ENCODE measurements at places on chromosomes 11 and 22.

DNA sequence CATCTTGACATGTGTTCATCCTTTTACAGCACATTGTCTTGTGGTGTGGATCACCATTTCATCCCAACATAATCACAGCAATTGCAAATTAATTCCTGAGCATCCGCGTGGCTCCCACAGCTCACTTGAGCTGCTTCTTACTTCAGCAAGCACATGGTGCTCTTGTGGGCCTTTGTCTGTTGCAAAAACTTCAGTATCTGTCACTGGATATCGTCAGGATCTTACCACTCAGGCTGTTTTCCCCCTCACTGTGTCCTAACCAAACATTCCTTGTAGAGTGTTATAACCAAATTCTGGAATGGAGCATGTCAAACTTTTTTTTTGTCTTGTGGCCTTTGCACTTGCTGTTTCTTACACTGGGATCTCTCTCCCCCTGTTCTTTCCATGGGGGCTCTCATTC lies 683.1 kb upstream of the ARHGAP42 start:
- no peak for DNase-seq

- DNase-seq = no peak
Measured at GRCh38 chr11:11046781-11047180, 188.9 kb upstream of the ZBED5 start.

GRCh38 chr22:45504373-45505341 lies 2.0 kb downstream of the FBLN1 start:
- no peak for DNase-seq

- no peak for DNase-seq
Measured at GRCh38 chr22:27270818-27271510, 530.6 kb downstream of the MN1 start.

DNA sequence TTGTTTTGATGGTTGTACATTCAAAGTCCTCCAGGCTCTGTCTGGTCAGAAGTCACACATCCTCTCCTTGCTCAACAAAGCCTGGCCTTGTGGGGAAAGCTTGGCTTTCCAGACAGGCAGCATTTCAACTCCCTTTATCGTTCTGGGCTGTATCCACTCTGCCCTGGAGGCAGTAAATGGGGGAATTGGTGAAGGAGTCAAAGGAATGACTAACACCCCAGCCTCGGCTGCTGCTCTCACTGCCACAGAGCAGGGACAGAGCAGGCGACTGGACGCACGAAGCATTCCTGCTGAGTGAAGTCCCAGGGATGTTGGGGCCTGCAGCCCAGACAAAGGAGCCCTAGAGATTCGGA lies 52.8 kb downstream of the WNT11 start:
- DNase-seq = no peak

DNA sequence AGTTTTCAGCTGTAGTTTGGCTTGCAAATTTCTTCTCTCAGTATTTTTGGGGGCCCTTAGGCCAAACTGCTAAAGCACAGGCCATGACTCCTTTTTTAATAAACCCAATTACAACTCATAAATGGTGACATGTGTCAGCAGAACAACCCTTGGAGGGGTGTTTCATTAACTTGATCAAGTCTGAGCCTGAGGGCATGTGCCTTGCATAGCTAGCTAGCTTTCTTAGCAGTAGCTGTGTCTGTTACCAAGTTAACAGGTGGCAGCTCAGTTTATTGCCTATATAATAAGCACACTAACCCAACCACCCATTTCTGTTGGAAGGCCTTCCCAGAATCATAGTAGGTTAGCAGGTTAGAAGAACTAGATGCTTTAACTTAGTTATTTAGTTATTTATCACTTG lies 950.3 kb upstream of the CCDC90B start:
- no peak for DNase-seq

DNA sequence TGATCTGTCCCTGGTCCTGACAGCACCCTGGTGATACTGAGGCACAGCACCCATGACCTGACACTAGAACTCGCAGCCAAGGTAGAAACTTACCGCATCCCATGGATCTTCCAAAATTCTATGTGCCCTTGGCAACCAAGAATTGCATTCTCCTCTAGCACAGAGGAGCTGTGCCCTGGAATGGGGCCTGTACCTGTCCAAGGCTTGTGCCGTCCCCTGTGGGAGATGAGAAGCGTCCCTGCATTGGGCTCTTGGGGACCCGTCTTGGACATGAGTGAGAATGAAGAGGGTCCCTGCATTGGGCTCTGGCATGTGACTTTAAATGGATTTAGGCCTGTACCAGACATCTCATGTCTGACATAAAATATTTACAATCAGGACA lies 67.1 kb downstream of the GGTLC2 start:
- DNase-seq = no peak

DNA sequence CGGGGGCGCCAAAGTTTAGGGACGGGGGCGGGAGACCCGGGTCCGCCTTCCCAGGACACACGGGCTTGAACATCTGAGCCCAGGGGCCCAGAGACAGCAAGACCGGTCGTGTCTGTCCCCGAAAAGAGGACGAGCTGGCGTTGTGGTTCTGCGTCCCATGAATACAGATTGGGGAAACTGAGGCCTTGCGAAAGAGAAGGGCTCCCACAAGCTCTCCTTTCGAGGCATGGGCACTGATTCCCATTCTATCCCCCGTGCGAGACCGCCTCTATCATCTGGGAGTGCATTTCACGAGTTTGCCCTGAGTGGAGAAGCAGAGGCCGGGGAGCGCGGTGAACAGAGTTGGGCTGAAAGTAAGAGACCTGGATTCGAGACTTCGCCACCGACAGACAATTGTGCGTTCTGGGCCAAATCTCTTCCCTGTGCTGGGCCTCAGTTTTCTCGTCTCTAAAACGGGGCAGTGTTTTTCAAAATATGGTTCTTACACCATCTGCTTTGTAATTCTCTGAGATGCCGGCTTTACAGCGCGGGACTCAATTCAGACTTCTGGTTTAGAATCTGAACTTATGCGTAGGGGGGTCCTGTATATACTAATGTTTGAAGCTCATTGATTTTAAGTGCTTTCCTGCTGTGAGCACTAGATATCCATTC lies 471 bp downstream of the RNF185 start:
- DNase-seq = no peak

GRCh38 chr22:26547426-26547825 lies 35.2 kb upstream of the TFIP11 start:
- no peak for DNase-seq

DNA sequence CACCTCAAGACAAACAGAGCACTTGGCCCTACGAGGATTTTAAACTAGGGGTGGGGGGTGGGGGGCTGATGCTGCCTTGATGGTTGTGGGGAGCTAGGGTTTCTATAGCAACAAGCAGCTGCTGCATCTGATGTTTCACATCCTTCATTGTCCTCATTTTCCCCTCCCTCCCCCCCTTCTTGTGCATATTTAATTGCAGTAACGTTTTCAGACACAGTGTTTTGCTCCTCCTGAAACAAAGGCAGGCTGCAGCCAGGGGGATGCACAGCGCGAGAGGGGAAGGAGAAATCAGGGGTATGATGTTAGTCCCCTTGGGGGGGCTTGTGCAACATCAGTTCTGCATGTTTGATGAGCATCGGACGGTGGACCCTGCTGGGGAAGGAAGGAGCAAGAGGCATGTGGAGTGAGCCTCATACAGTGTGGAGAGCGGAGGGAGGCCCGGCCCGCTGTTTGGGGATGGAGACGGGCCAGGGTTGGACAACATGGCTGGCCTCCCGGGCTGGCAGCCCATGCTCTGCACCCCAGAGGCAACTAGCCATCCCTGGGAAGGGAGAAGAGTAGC lies 208.3 kb downstream of the CEP164 start:
- DNase-seq = peak; percentile 33

DNA sequence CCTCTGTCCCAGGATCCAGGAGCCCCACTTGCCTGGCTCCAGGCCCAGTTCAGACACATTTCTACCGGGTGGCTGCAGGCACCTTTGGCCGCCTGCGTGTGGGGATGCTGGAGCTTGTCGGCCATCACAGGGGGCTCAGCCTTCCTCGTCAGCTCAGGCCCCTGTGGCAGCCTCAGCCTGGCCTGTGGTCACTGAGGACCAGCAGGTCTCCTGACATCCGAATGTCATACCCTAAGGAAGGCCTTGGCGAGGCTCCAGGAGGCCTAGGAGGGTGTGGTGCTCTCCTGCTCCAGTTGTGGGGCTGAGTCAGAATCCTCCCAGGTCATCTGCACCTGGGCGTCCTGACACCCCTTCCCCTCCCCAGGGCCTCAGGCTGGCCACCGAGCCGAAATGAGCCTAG lies 14.9 kb upstream of the SOX10 start:
- no peak for DNase-seq

DNA sequence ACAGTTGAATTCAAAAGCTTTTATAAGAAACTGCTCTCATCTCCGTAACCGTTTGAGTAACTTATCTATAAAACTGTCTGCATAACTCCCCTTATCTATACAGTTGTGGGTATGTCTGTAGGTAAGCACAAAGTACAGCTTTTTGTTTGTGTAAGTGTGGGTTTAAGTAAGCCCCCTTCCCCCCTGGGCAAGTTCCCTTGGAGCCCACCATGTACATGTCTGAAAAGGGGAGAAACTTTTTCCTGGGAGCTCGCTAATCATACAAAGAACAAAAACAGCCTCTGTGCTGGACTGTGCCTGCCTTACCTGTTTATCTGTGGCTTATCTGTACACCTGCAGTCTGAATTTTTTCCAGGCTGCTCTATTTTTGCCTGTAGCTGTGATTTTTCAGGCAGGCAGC lies 36.3 kb upstream of the TMEM45B start:
- no peak for DNase-seq

DNA sequence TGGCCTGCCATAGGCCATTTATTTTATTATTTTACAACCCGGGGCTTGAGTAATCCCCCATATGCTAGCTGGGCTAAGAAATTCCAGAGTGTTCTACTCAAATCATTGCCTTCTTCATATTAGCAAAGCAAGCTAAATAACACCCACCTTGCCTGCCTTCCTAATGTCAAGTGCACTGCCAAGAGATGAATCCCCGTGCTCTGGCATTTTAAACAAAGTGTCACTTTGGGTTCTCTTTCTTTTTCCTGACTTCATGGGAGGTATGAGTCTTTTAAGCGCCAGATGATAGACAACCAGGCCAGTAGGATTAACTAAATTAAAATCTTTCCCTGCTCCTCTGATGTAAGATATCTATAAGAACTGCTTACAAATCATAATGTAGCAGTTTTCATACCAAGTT lies 4.5 kb downstream of the MPPED2 start:
- no peak for DNase-seq

DNA sequence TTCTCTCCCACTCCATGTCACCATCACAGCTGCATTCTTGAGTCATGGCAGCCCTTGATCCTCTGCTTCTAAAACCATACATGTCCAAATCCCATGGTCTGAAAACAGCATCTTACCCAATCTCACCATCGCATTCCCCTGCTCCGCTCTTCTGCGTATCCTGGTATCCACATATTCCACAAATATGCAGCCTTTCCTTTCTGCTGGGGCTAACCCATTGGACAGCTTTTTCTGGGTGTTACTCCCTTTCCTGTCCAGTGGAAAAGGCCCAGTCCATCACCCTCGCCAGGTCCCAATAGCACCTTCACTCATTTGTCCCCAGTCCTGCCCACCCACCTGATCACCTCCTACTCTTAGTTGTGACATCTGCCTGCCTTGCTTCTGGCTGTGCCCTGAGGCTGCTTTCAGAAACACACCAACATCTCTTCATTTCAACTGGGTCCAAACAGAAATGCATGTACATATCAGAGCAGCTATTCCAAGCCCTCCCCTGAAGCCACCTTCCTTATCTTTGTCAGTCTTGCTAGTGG lies 237.6 kb upstream of the TBCEL start:
- DNase-seq = no peak

DNA sequence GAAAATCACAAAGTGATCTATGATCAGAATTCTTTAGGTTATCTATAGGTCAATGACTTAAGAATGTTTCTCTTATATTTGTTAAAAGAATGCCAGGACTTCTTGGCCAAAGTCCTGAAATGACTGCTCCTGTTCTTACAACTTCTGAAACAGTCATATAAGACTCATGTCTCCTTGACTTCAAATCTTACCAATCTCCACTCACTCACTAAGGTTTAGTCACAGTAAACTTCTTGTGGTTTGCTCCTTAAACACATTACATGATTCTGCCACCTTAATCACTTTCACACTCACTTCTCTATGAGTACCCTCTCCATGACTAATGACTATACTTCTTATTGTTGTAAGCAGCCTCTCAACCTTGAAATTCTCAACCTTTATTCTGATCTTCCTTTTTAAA lies 648.7 kb upstream of the CCDC179 start:
- DNase-seq = no peak

GRCh38 chr11:32935462-32936029 lies 42.9 kb downstream of the QSER1 start:
- DNase-seq = no peak

DNA sequence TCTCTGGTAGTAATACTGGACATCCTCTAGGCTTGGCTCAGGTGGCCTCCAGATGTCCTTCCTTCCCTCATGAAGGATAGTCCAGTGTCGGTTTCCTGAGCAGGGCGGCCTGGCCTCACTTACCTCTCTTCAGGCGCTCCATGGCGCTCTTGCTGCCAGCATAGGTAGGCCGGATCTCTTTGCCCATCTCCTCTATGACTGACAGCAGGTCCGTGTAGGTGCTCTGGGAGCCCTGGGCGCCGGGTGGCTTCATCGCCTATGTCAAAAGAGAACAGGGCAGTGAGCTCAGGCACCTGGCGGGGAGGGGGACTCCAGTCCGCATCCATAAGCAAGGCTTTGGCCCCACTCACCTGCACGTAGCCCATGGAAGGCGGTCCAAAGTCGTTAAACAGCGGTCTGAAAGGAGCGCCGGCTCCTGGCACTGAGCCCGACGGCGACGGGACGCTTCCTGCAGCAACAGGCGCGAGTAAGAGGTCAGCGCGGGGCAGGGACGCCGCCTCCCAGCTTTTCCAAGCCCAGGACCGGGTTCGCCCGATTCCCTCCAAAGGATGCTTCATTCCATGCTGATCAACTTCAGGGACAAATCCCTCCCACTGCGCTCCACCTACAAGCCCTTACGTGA lies 609 bp downstream of the CDK2AP2 start:
- no peak for DNase-seq
